ENCODE measurements at places on chromosomes 1 and 21.

DNA sequence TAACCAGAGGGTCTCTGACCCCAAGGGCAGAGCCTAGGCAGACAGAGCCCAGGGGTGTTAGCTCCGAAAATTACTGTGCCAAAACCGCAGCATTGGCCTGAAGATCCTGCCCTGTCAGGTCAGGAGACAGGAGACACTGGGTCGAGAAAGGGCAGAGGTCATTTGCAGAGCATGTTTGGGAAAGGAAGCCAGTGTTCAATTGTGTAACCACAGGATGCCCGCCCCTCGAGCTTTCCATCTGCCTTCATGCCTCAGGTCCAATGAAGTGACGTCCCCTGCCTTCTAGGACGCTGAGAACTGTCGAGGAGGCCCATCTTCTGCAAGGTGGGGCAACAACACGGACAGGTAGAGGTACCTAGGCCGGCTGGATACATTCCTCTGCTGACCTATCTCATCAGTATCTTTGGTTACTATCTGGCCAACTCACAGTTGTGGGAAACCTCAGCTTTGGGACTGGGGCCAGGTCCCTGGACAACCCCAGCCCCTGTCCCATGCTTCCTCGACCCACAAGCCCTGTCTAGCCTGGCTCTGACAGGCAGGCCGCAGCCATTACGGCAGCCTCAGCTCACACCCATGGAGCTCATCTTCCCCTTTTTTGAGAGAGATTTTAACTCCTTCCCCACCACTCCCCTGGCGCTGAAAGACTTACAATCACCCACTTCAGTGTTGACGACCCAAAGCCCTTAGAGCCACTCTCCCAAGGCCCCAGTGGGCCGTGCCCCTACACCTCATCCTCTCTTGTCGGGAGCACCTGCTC, 1.3 kb downstream of the ARL8A start:
- DNase-seq = no peak

- DNase-seq = no peak
Observed at GRCh38 chr1:28582248-28582615, 9.8 kb upstream of the RAB42 start.

GRCh38 chr1:36665478-36666080, 182.9 kb upstream of the CSF3R start:
- no peak for DNase-seq

DNA sequence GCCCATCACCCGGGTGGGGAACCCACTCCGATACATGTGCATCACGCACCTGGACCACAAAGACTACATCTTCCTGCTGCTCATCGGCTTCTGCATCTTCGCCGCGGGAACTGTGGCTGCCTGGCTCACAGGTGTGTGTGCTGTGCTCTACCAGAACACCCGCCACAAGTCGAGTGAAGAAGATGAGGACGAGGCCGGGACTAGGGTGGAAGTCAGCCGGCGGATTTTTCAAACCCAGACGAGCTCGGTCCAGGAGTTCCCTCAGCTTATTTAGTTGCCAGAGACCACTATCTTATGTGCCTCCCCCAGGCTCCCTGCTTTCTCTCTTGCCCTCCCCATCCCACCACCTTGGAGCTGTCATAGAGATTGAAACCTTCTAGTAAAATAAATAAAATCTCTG, 19.8 kb downstream of the LRRC52 start:
- no peak for DNase-seq

DNA sequence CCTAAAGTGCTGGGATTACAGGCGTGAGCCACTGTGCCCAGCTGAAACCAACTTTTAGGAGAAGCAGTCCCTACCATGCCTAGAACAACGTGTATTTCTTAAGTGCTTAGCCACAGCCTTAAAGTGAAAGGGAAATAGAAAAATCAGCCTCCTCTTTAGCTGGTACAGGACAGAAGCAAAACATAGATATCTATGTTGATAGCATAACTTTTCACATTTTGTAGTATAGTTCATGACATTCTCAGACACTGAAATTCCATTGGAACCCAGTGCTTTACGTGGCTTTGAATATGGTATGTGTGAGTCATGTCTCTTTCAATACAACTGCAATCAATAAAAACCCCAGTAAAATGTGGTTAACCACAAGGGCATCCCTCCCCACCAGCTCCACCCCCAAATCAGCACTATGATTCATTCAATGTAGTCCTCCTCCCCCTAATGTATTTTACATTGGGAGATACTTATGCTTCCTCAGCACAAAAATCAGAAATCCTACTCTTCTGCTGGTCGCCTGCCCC, 32.1 kb downstream of the TGFB2 start:
- peak; percentile 86 for DNase-seq

DNA sequence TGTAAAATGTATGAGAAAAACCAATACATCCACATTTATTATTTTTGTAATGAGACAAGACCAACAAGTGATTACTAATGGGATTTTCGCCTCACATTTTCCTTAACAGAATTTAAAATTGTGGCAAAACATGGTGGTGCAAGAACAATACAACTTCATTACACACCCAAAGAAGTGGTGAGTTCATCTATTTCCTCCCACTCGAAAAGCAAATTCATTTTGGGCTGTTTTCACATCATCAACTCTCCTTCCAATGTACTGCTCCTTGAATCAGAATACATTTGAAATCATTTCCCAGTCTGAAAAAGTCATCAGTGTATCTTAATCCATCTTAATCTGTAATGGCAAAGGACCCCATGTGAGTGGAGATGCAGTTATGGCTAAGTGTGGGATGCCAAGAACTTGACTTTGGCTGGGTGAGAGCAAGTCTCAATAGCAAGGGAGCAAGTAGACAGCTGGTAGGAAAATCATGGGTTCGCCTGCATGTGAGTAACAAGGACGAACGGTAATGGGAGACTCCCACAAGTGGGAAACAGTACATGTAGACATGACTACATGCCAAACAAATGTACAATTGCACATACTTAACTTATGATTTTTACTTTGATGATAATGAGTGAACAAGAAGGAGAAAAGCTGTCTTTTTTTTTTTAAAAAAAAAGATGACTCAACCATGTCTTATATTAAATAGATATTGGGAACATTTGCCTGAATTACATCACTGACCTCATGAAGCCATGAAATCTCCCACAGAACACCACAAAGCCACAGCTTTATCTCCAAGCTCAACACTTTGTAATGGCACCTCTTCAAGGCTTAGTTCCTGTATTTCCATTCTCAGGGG, 46.0 kb downstream of the RUNX1 start:
- DNase-seq = no peak

- DNase-seq = peak; percentile 66
Observed at GRCh38 chr1:226711976-226712741, 26.9 kb downstream of the ITPKB start.

DNA sequence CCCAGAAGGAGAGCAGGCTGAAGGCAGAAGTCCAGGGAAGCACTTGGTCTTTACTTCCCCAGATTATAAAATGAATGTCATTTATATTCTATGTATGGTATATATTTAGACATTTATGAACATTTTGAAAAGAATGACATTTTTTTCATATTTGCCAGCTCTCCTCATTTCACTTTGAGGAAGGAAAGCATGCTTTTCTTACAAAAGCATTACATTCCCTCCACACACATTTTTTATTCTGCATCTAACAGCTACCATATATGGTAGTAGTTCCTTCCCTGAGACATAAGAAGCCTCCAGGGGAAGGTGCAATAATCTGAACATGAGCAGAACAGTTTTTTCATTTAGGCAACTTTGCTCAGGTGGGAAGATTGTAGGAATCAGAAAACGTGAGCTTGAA, 94.0 kb downstream of the LRRC7 start:
- DNase-seq = no peak

DNA sequence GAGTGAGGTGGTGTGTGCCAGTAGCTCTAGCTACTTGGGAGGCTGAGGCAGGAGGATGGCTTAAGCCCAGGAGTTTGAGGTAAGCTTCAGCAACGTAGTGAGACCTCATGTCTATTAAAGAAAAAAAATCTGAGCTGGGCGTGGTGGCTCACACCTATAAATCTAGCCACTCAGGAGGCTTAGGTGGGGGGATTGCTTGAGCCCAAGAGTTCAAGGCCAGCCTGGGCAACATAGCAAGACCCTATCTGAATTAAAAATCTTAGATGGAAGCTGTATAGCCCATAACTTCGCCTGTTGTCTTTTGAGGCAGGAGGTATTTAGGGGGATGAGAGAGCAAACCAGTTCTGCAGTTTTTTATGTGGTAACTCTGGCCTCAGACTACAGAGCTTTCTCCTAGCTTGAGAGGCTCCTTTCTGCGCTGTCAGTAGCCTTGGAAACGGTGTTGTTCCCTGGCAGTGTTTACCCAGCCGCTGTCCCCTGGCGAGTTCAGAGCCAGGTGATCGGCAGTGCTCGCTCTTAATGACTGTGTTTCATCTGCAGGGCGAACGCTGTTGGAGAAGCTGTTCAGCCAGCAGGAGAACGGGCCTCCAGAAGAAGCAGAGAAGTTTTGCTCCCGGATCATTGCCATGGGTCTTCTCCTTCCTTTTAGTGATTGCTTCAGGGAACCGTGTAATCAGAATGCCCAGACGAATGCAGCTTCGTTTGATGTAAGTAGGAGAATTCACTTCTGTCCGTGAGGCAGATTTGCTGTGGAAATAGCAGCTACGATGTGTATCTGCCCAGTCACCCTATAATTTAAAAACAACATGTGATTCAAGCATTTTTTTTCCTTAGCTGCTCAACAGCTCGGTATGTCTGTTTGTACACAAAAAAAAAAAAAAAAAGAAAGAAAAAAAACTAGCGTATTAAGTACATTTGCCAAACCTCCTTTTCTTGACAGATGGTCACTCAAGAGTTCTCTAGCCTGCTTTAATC, 31.2 kb downstream of the FMN2 start:
- no peak for DNase-seq

DNA sequence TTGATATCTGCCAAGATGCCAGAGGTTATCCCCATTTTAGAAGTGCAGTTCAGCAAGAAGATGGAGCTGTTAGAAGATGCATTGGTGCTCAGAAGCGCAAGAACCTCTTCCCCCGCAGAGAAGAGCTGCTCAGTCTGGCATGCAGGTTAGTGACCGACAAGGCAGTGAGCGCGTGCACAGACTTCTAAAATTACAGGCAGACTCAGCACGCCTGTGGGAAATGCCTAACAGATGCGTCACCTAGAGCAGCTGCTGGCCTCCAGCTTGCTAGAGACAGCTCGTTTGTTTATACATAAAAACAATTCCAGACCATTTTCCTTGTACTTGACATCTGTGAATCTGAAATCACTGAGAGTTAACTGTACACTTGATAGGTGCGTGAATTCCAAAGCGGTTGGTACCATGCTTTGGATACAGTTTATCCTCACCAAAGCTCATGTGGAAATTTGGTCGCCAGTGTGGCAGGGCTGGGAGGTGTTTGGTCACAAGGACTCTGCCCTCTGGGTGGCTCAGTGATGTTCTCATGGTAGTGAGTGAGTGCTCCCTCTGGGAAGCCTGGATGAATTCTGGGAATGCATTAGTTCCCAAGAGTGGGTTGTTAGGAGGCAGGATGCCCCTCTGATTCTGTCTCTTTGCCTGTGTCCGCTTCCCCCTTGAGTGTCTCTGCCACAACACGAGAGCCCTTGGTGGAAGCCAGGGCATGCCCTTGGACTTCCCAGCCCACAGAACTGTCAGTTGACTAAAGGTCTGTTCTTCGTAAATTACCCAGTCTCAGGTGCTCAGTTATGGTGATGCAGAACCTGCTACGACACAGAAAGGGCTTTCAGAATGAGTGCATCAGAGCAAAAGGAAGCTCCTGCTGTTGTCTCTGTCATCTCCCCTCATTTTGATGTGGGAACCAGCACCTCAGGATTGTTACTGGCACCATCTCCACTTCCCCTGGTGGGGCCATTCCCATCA, 24.4 kb downstream of the SNAP47 start:
- DNase-seq = peak; percentile 71

GRCh38 chr1:116769561-116769977, 15.3 kb downstream of the CD2 start:
- peak; percentile 92 for DNase-seq

DNA sequence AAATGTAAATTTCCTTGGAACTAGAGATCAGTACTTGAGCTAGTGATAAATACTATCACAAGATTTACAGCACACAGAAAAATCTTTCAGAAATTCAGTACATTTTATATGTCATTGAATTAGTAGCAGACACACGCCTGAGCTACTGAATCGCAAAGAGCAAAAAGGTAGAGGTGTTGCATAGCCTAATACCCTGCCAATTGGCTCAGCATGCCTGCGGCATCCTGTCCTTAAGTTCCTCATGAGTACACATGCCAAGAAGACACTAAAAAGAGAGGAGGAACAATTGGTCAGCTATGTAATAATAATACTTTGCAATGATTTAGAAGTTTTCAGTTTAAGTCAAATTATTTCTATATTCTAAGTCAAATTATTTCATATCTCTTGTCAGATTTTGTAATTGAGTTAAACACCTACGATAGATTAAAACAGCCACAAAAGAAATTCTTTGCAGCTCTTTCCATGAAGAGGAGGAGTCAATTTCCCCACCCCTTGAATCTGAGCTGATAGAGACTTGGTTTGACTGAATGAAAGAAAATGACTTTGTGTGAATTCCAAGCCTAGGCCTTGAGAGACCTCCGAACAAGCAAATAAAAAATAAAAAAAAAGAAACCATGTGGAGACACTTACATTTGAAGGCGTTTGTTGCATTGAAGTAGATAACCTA, 36.2 kb upstream of the PKN2 start:
- no peak for DNase-seq

DNA sequence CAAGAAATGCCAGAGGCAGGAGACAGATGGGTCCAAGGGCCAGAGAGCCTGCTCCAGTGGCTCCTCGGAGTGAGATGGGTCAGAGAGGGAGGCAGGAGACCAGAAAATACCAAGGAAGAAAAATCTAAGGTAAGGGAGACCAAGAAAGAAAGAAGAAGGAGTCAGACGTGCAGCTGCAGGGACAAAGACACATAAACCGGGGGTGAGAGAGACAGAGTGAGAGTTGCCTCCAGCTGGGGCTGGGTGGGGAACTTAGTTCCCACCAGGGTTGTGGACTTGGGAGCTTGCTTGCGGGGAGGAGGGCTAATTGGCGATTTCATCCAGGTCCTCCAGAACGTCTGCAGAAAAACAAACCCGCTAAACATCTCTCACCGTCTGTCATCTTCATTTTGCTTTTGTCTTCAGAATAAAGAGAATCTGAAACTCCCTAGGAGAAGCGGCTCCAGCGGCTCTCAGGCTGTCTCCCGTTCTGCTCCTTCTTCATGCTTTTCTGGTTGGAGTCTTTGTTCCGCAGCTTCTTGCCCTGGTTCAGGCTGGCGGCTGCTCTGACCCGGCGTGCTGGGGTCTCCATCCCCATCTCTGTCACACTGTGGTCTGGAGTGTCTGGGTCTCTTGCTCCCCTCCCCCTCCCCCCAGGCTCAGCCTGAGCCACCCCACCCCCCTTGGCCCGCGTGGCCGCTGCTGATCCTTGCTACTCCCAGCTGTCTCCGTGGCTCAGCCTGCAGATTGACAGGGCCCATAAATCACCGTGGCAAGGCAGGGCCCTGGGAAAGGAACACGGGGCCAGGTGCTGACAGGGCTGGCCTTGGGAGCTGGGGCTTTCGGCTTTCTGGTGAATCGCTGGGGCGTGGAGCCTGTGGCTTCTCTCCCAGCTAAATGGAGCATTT, 66.6 kb downstream of the UBIAD1 start:
- no peak for DNase-seq

All from activated CD4-positive, alpha-beta T cell treated with anti-CD3 and anti-CD28 coated beads, Interleukin-2, Interleukin-4, amounts not matched to agents 100 ng/mL and 50 ng/mL, durations not matched to agents 16 hours and 8 hours (primary cell).